Stimulated activated CD8-positive, alpha-beta memory T cell treated with anti-CD3 and anti-CD28 coated beads, Interleukin-7, amount 100 ng/mL, for 48 hours (primary cell): ENCODE measurements at places on chromosomes 13 and 19.

- DNase-seq = no peak
Observed at GRCh38 chr13:50149932-50150331, 134.7 kb downstream of the KCNRG start.

GRCh38 chr13:112802802-112803195, 113.0 kb downstream of the ATP11A start:
- DNase-seq = no peak

GRCh38 chr13:51260154-51260553, 38.0 kb downstream of the FAM124A start:
- no peak for DNase-seq

DNA sequence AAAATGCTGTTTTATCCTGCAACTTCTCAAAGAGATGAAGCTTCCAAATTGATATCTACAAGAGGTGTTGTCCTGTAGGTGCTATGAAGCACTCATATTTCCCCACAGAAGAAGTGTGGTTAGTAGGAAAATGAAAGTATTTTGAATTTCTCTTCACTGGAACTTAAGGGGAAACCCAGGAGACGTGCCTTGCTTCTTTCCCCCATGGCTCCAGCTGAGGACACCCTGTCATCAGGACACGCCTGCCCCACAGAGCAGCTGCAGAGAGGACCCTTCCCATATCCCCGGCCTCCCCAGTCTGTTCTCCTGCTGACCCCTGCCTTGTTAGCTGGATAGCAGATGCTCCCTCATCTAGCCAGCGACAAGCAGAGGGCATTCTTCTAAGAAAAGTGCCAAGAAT, 371.3 kb downstream of the COG6 start:
- peak; percentile 53 for DNase-seq

- no peak for DNase-seq
Observed at GRCh38 chr13:84994582-84994981, 804.6 kb downstream of the SLITRK6 start.

GRCh38 chr19:23526302-23526701, 131.0 kb upstream of the ZNF91 start:
- no peak for DNase-seq

- no peak for DNase-seq
Observed at GRCh38 chr19:9645472-9645871, 24.4 kb upstream of the ZNF561 start.

- DNase-seq = peak; percentile 68
Observed at GRCh38 chr19:46748325-46749109, 2.3 kb upstream of the STRN4 start.

DNA sequence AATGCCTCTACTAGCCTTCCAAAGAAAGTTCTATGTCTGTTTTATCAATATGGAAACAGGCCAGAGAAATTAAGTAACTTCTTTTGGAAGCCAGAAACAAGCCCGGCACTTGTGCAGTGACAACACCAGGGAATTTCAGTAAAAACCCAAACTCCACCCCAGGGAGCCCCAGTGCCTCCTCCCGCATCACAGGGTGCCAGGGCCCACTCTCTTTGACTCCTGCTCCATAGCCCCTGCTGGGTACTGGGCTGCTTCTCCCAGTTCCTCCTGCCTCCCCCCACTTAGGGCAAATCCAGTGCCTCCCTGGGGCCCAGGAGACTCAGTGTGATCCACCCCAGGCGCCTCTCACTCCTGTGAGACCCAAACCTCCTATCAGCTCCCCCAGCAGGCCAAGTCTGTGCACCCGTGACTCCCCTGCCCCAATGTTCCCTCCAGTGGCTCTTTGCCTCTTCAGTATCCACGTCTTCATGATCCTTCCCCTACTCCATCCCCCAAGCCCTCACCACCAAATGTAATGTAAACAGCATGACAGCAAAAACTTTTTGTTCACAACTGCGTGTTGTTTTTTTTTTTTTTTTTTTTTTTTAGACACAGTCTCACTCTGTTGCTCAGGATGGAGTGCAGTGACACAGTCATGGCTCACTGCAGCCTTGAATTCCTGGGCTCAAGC, 2.3 kb upstream of the FFAR3 start:
- no peak for DNase-seq

DNA sequence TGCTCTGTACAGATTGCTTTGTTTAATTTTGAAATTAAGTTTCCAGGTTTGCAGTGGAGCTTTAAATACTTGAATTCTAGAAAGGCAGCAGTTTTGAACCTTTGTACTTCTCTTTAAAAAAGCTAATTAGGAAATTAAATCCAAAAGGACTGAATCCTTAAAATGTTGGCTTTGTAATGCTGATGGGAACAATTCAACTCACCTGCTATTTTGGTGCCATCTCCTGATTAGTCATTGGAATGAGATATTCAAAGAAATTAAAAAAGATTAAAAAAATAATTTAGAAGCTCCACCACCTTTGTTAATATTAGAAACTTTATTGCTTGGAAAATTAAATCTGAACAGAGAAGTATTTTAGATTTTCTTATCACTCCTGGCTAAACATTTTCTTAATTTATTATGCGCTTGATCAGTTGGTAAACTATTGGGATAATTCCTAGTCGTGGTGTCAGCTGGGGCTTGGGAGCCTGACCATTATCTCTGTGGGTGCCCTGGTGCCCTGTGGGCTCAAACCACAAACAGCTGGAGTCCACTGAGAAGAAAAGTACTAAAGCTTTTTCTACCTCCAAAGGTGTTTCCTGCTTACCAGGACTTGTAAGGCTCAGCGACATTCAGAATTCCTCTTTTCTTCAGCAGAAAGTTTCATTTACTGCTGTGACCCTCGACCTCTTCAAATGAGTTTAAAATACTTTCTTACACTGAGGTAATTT, 540.4 kb downstream of the DIAPH3 start:
- DNase-seq = no peak

GRCh38 chr13:113205428-113205931, 3.0 kb downstream of the PCID2 start:
- DNase-seq = no peak

GRCh38 chr19:7926727-7927604, 1.0 kb upstream of the CTXN1 start:
- DNase-seq = no peak

DNA sequence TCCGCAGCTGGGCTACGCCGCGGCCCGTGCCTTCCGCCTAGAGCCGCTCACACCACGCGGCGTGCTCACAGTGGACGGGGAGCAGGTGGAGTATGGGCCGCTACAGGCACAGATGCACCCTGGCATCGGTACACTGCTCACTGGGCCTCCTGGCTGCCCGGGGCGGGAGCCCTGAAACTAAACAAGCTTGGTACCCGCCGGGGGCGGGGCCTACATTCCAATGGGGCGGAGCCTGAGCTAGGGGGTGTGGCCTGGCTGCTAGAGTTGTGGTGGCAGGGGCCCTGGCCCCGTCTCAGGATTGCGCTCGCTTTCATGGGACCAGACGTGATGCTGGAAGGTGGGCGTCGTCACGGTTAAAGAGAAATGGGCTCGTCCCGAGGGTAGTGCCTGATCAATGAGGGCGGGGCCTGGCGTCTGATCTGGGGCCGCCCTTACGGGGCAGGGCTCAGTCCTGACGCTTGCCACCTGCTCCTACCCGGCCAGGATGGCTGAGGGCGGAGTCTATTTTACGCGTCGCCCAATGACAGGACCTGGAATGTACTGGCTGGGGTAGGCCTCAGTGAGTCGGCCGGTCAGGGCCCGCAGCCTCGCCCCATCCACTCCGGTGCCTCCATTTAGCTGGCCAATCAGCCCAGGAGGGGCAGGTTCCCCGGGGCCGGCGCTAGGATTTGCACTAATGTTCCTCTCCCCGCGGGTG, 7.4 kb downstream of the DBP start:
- DNase-seq = no peak

DNA sequence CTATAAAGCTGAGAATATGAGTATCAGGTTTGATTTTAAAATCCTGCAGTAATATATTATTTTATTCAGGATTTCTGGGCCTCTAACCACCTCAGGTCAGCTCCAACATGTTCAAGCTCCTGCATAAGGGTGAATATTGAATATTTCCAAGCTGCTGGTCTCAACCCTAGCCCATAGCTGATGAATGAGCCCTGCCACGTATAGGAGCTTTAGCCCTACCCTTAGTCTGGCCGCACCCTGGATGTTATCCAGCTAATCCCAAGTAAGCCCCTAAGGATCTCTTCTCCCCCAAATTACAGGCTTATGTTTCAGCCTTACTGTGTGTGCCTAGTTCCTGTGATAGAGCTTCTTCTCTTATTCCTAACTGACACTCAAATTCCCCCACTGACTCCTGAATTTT, 240.6 kb downstream of the KCTD12 start:
- no peak for DNase-seq

DNA sequence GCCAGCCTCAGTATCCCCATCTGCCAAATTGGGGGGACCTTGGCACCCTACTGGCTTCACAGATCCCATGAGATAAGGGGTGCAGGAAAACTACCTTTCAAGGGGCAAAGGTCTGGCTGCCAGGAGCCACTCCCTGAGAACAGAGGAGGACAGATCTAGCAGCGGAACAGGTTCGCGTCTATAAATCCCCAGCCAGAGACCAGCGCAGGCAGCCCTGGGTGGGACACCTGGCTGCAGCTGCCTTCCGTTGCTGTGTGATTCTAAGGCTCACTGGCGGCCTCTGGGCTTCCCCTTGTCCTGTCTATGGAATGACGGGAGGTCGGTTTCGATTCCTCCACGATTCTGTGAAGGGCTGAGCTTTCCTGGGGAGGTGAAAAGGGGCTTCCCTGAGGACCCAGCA, 7.3 kb downstream of the RELB start:
- no peak for DNase-seq

GRCh38 chr13:30774214-30774730, 38.9 kb downstream of the ALOX5AP start:
- DNase-seq = no peak

DNA sequence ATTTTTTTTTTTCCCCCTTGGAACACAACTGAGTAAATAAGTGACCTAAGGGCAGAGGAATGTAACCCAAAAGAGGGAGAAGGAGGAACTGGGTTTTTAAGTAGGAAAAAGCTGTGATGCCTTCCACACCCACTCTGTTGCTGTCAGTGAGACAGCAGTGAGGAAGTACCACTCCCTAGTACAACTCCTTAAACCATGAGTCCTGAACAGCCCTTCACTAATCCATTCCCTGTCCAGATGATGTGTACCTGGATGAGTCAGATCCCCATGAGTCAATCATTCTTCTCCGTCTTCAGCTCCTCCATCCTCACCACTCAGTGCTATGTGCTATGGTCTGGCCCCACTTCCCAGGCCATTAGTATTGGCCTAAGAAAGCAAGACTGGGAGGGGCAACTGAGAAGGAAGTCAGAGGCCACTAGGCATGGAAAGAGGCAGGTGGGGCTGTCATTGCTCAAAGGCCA, 12.9 kb upstream of the CXCL17 start:
- DNase-seq = no peak

GRCh38 chr13:74061926-74062595, 72.1 kb downstream of the KLF12 start:
- DNase-seq = no peak

DNA sequence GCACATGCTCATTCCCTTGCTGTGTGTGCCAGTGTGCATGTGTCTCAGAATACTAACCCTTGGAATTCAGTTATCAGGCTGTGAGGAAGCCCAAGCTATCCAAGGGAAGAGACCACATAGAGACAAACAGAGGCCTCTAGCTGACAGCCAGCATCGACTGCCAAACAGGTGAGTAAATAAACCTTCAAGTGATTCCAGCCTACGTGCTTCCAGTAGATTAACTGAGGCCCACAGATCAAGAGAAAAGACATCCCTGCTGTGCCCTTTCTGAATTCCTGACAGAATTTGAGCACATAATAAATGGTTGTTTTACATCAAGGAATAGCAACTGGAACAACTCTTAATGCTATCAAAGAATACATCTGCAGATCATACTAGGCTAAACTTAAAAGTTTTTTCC, 17.5 kb downstream of the ZC3H13 start:
- no peak for DNase-seq

DNA sequence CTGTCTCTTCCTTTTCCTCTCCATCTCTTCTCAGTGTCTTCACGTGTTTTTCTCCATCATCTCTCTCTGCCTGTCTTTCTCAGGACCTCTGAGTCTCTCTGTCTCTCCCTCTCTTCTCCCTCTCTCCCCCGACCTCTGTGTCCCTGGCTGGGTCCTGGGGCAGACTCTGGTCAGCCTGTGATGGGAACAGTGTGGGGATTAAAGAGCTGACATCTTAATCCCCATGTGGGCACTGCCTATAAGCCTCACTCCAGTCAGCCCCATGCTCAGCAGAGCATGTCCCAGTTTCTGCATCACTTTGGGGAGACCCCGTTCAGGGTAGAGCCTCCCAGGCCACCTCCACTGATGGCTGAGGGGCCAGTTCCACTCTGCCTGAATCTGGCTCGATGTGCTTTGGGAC, 16.2 kb downstream of the EGLN2 start:
- DNase-seq = no peak

DNA sequence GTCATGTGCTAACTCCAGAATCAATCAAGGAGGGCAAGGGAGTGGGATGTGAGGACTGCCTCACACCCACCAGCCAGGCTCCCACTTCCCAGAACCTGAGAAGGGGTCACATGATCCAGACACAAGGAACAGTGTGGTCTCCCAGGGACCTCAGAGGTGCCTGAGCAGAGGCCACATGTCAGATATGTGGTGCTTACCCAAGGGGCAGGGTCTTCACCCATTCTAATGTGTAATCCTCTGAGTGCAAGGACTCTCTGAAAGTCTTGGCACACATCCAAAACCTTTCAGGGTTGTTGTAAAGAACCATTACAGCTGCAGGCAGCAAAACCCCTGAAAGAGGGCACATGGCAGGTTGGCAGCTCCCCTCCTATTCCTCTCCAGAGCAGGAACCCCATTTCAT, 656.6 kb downstream of the UQCRFS1 start:
- DNase-seq = no peak

DNA sequence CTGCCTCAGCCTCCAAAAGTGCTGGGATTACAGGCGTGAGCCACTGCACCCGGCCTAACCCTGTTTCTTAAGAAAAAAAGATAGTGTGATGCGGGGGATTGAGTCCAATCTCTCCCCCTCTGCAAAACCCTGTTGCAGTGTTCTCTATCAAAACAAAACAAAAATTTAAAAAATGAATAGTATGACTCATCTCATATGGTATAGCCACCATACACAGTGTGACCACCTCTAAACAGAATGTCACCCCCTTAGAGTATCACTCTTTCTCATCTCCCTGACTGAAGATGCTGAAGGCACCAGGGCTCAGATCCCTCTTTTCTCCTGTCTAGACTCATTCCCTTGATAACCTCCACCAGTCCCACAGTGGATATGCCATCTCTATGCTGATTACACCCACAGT, 6.8 kb upstream of the ERF start:
- no peak for DNase-seq

- no peak for DNase-seq
Observed at GRCh38 chr19:42563352-42564210, 31.1 kb downstream of the CEACAM8 start.

DNA sequence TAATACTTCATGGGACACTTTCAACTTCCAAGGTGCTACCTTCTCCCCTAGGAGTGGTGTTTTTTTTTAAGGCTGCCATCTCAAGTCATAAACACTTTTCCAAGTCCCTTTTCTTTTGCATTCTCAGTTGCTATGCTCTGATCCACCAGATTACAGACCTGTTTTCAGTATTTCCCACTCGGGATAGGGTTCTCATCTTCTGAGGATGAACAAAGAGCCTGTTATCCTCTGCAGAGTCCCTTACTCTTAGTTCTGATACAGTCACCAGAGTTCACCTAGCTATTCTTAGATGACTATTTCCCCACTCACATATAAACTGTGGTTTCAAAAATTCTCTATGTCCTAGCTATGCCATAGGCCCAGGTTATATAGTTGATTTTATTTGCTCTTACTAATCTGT, 15.9 kb downstream of the ZDHHC20 start:
- no peak for DNase-seq
